ENCODE measurements at places on chromosomes 16 and 17.
A peak's percentile ranks its signal among the peaks of the same experiment; 100 is the strongest.

GRCh38 chr17:51189628-51190027 is 23.4 kb downstream of the NME2 start:
- DNase-seq = no peak

GRCh38 chr17:51493206-51493605 is 232.9 kb downstream of the UTP18 start:
- DNase-seq = no peak

- DNase-seq = no peak
Observed at GRCh38 chr17:13583996-13584700, 17.6 kb downstream of the HS3ST3A1 start.

GRCh38 chr16:73743665-73744496 is 552.7 kb upstream of the PSMD7 start:
- DNase-seq = no peak

GRCh38 chr17:59669411-59669810 is 37.8 kb downstream of the PTRH2 start:
- DNase-seq = no peak

DNA sequence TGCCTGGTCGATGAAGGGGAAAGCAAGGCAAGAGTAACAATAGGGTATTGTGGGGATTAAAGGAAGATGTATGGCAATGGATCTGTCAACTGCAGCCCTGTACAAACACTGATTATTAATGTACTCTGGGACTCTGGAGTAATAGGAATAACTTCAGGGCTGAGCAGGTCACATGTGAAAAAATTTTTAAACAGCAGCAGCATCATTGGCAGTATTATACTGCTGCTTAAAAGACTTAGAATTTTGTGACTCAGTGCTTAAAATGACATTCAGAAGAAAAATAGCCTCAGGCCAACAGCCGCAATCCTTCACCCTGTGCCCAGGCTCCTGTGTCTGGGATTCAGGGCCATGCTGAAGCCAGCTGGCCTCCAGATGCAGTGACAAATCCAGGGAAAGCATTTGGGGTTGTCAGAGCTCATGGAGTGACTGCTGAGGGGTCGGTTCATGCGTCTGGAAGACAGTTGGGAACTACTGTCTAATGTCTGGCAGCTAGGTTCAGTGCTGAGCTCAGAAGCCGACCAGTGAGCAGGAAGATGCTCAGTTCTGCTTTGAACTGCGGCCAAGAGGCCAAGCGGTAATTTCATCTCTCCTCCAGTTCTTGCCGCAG is 22.2 kb downstream of the TEX2 start:
- DNase-seq = no peak

DNA sequence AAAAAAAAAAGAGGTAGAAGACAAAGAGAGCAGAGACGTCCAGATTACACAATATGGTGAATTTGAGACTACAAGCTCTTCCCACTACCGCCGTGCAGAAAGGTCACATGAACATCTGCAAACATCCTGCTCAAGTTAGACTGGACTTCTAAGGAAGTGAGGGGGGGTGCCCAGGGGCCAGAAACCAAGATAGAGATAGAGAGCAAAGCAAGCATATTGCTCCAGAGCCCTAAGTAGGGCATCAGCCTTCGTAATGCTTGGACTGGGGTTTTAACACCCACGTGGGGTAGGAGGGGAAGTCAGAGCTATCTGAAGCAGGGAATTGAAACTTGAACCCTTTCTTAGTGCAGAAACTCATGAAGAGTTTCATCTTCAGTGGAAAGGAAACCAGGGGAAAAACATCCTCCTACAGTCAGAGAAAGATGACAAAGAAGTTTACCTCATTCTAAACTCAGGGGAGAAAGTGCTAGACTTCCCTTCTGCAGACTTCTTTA is 8.7 kb downstream of the CLEC19A start:
- peak; percentile 13 for DNase-seq

- no peak for DNase-seq
Observed at GRCh38 chr17:59002126-59002525, 104.6 kb downstream of the TRIM37 start.

GRCh38 chr17:4950746-4951204 is at the start of gene ENO3:
TSS of gene ENO3 (plus strand) at chr17:4951119. CDS start at chr17:4951830, 711 bp downstream.
- no peak for DNase-seq

- DNase-seq = no peak
Observed at GRCh38 chr17:218432-219110, 37.1 kb upstream of the DOC2B start.

DNA sequence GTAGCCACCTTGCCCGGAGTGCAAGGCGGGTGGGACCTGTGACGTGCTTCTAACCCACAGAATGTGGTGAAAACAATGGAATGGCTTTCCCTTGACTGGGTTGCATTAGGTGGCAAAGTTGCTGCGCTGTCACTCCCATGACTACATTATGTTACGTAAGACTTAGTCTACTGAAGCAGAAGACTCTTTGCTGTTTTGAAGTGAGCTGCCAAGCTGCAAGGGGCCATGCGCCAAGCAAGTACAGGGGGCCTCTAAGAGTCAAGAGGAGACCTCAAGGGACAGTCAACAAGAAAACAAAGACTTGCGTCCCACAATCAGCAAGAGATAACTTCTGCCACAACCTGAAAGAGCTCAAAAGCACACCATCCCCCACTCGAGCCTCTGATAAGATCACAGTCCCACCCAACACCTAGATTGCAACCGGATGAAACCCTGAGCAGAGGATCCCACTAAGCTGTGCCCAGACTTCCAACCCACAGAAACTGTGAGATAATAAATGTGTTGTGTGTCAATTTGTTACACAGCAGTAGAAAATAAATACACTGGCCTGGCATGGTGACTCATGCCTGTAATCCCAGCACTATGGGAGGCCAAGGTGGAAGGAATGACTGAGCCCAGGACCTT is 16.5 kb downstream of the ANKRD11 start:
- no peak for DNase-seq

GRCh38 chr16:53091466-53092211 is 36.8 kb downstream of the CHD9 start:
- no peak for DNase-seq

- DNase-seq = peak; percentile 75
Observed at GRCh38 chr16:50266337-50267091, at the start of gene ADCY7. TSS of gene ADCY7 (plus strand) at chr16:50266551. CDS start at chr16:50288180, 21,629 bp downstream.

DNA sequence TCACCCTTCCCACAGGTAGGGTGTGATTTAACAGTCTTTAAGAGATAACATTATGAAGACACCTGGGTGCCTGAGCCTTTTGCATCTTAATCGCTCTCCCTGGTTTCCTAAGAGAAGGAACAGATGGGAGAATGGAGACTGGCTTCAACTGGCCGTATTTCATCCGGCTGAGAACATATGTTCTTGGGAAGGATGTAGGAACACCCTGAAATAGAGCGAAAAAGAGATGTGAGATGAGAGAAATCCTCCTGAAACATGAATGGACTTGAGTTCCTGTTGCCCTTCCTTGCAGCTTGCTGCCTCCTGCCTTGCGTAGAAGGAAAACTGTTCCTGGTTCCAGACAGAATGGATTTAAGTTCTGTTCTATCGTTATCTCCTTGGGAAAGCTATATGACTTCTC is 385.4 kb upstream of the RBFOX1 start:
- no peak for DNase-seq

- DNase-seq = no peak
Observed at GRCh38 chr16:2008631-2009163, 924 bp downstream of the ZNF598 start.

DNA sequence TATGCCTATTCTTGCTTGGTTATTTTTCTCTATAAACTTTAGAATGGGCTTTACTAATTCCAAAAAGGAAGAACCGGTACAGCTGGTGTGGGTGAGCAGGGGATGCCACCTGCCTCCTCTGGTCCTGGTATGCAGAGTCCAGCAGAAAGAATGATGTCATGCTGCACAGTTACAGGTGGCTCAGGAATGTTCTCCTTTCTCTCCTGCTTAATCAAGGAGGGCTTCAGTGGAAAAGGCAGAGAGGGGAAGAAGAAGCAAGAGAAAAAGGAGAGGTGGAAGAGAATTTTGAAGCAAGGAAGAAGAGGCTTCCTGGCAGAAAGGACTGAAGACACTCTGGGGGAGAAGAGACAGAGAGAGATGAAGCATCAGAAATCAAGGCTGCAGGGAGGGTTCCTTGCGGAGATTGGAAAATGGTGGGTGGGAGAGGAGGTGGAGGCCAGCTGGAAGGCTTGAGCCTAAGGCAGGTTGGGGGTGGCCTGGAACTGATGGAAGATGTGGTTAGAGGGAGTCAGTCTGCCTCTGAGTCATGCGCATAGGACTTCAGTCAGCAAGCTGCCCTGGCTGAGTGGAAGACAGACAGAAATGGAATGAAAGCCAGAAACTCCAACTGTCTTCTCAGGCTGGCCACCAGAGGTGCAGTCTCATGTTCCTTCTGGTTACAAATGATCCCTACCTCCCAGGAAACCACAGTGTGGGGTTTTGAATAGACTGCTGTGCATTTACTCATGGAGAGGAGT is 64.6 kb upstream of the CRHR1 start:
- DNase-seq = no peak

DNA sequence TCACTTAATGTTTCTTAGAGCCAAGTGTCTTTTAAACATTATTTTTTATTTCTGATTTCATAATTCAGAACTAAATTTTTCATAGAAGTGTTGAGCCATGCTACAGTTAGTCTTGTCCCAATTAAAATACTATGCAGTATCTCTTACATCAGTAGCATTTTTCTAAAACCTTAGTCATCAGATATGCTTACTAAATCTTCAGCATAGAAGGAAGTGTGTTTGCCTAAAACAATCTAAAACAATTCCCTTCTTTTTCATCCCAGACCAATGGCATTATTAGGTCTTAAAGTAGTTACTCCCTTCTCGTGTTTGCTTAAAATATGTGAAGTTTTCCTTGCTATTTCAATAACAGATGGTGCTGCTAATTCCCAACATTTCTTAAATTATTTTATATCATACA is 13.6 kb upstream of the BCAS3 start:
- DNase-seq = no peak

DNA sequence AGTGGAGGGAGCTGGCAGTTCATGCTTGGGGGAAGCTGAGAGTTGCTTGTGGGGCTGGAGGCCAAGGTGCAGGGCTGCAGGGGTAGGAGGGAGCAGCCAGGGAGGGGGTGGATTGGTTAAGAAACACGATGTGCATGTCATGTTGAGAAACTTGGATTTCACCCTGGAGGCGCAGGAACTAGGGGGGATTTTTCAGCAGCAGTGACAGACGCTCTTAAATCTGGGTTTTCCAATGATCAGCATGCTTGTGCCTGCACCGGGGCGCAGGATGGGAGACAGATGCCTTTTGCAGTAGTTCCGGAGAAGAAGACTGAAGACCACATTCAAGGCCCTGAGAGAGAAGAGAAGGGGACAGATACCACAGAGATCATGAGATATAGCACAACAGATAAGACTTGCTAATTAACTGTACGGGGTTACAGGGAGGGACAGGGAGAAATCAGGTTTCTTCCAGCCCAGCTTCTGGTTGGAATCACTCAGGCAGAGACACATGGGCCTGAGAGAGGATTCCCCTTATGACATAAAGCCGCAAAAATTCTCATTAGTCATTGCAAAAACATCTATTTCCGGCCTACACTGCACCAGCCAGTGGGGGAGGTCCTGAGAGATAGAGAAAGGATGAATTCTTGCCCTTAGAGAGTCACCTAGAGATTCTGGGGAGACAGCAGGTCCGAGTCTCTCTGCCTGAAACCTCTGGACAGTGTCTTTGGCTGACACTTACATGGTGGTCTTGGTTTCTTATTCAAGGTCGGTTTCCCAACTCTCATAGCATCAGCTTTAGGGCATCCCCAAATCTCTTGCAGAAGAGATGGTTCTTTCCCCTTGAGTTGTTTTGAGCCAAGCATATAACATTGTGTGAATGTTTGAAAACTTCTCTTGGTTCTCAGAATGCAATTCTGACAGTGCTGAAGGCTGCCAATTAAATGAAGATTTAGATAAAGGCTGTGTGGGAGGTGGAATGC is 27.1 kb downstream of the CDH13 start:
- peak; percentile 18 for DNase-seq

GRCh38 chr16:70736465-70737376 is 50.9 kb upstream of the MTSS2 start:
- no peak for DNase-seq

GRCh38 chr16:28105297-28105696 is 41.8 kb upstream of the GSG1L start:
- DNase-seq = no peak

DNA sequence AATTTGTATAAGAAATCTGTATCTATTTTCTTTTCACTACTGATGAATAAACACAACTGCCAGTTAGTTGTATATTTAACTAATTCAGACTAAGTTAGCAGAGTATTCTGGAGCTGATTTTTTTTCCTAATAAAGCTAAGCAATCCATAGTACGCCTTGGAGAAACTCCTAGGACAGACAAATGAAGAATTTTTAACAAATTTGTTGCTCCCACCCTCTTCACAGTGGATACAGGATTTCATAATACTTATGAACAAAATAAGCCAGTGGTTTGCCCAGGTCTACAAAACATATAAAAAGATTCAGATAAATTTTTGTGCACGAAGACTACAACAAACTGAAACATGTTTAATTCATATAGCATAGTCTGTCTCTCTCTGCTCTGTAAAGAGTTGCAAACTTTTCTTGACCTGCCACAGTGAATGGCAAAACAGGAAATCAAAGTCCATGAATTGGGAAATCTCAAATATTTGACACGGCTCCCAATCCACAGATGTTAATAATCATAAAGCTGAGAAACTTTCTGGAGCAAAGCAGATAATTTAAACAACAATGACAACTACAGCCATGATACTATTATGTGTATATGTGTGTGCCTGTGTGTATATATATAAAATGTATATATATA is 594 bp upstream of the ABCA6 start:
- no peak for DNase-seq

GRCh38 chr17:76056882-76057281 is 15.4 kb downstream of the SRP68 start:
- DNase-seq = no peak

- no peak for DNase-seq
Observed at GRCh38 chr17:48148029-48148770, 40.6 kb downstream of the SNX11 start.

GRCh38 chr17:49986396-49987289 is 8.4 kb downstream of the DLX3 start:
- no peak for DNase-seq

- DNase-seq = no peak
Observed at GRCh38 chr16:74592847-74593246, 14.1 kb downstream of the GLG1 start.

- DNase-seq = no peak
Observed at GRCh38 chr17:1011760-1012735, 15.1 kb downstream of the TIMM22 start.

DNA sequence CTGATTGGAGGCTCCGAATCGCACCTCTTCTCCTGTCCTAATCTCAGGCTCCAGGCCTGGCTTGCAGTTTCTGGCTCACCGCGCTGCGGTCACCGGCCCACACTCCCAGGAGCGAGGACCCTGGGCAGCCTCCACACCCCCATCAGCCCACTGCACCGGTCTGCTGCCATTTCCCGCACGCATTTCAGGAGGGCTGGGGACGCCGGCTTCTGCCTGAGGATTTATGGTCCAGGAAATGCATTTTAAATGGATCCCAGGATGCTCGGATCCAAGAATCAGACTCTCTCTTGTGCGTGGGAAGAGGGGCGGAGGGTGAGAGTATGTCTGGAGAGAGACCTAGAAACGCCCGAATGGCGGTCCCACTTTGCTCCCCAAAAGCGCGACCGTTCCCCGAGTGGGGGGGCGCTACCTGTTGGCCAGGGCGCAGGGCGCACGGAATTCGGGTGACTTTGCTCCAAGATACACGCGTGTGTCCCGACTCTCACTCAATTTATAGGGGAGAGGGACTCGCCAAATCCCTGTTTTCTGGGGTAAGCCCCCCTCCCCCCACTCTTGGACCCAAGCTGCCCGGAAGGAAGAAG is 817 bp upstream of the JPH3 start:
- no peak for DNase-seq

Measured in stimulated activated CD4-positive, alpha-beta T cell treated with anti-CD3 and anti-CD28 coated beads, Interleukin-1b, Interleukin-23, amount 100 ng/mL, for 4 hours (primary cell).